ENCODE measurements at places on chromosomes 3 and 15. TPM values are rescaled to one million over a fixed set of nuclear protein-coding genes. Genes with fewer than 3 reads are reported as not detected.

DNA sequence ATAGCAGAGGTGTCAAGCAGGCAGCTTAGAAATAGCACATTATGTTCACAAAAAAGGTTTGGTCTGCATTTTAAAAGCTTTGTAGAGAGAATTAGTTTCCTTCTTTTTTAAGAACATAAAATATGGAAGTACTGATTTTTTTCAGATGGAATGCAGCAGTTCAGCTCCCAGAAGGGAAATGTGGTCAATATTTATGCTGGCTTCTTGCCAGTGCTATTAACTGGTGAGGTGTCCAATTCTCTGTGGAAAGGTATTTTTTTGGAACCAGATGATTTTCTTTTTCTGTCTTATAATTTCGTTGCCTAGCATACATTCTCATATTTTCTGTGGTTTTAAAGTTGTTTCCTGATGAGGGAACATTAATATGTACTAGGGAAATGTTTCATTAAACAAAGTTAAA, 211.4 kb upstream of the ZNF385D start:
- no peaks in the 10 kb centered on the region for H3K36me3 ChIP-seq
- DNase-seq: no peak
- no peaks in the 10 kb centered on the region for H3K4me1 ChIP-seq
- no peaks in the 10 kb centered on the region for H3K27me3 ChIP-seq
- no peak overlapping the region for H3K4me3 ChIP-seq

DNA sequence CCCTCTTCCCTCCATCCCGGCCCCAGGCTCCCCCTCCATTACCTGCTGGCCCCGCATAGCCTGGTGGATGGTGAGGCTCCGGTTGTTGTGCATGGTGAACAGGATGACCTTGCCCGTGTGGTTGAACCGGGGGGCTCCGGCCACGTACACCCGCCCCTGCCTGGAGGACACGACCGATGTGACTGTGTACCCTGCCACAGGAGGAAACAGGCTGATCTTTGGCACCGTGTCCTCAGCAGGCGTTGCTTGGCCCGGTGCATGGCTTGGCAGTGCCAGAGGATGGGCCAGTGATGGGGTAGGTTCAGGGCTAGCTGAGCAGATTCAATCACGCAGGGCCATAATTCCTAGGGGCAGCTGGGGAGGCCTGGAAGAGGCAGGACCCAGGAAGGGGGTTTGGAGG, 58.1 kb downstream of the FEM1B start:
- no peak overlapping the region for H3K27ac ChIP-seq
- no peak overlapping the region for H3K4me3 ChIP-seq
- H3K36me3 ChIP-seq: no peaks in the 10 kb centered on the region
- H3K27me3 ChIP-seq: no peaks in the 10 kb centered on the region
- H3K4me1 ChIP-seq: peaks cover 8% of the 10 kb centered on the region

DNA sequence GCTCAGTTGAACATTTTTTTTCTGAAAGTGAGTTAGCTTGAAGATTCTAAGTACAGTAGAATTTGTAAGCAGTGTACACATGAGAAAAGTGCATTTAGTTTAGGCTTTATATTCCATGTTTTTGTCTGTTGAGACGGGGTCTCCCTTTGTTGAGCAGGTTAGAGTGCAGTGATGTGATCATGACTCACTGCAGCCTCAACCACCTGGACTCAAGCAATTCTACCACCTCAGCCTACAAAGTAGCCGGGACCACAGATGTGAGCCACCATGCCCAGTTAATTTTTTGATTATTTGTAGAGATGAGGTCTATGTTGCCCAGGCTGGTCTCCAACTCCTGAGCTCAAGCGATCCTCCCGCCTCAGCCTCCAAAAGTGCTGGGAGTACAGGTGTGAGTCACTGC, 5.3 kb upstream of the CSNK1G1 start:
- no peak overlapping the region for H3K27ac ChIP-seq
- no peak overlapping the region for H3K4me3 ChIP-seq
- H3K36me3 ChIP-seq: no peaks in the 10 kb centered on the region
- peaks cover 4% of the 10 kb centered on the region for H3K4me1 ChIP-seq

DNA sequence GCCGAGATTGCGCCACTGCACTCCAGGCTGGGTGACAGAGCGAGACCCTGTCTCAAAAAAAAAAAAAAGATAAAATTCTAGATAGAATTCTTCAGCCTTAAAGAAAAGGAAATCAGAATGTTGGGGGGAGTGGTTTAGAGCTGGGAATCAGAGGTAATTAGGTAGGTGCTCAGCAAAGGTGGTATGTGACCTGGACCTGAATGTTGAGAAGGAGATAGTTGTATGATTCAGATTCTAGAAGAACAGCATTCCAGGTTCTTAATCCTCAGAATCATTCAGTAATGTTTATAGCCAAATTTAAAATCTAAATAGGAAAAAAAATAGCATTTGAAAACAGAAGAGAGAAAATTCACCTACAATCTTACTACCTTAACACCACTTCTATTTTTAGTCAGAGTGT, 71.3 kb upstream of the UBE2E1 start:
- H3K27me3 ChIP-seq: no peaks in the 10 kb centered on the region
- no peak overlapping the region for H3K4me3 ChIP-seq
- peaks cover 66% of the 10 kb centered on the region for H3K4me1 ChIP-seq
- DNase-seq: no peak

DNA sequence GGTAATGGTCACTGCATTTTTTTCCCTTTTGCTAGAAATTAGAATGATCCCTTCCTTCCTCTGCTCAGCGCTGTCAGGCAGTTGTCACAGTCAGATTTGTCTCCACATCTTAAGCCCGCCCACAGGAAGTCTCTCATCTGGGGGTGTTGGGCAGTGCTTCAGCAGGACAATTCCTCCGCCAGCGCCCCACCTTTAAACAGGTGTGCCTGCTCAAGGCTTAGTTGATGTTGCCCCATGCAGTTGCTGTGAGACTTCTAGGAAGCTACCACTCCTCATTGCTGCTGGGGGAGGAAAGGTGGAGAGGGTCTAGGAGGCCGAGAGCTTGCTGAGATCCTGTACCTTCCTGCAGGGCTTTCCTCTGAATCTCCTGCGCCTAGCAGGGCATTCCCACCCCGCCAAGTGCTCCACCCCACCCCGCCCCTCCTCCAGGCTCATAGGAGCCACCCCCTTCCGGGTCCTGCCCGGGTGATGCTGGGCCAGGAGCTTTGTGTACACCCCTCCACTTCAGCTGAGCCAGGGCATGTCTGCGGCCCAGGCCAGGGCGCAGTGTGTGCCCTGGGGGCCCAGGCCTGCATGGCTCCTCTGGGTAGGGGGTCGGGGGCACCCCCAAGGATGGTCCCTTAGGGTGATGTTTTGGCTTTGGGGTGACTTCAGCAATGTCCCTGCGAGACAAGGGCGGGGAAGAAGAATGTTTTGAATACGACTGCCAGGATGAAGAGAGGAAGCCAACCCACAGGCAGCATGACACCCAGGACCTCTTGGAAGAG, 68.7 kb downstream of the TRAK1 start:
- no peaks in the 10 kb centered on the region for H3K36me3 ChIP-seq
- DNase-seq: peak; percentile 59
- peaks cover 23% of the 10 kb centered on the region for H3K4me1 ChIP-seq

GRCh38 chr15:23436421-23436820, 10.6 kb downstream of the GOLGA6L2 start:
- H3K27ac ChIP-seq: no peak overlapping the region
- peaks cover 10% of the 10 kb centered on the region for H3K27me3 ChIP-seq
- no peak overlapping the region for H3K4me3 ChIP-seq
- no peak for DNase-seq
- no peaks in the 10 kb centered on the region for H3K36me3 ChIP-seq

GRCh38 chr3:69197922-69198530, 75.6 kb upstream of the LMOD3 start:
- peaks cover 10% of the 10 kb centered on the region for H3K4me1 ChIP-seq
- no peak for DNase-seq
- H3K36me3 ChIP-seq: no peaks in the 10 kb centered on the region
- H3K27me3 ChIP-seq: no peaks in the 10 kb centered on the region

DNA sequence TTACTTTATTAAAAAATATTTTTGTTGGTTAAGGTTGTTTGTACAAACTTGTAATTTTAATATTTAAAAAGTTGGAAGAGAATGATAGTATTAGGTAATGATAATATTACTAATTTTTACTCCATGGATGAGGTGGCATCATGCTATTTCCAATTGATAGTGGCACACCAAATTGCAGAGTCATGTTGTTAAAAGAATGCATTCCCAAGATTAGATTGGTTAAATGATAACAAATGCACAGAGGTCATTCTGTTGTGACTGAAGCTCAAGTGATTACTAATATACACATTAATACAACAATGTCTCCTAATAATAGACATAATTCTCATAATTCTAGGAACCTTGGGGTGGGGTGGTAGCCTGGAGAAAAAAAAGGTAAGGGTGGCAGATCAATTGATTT, 73.2 kb upstream of the ZBED2 start:
- no peak overlapping the region for H3K27ac ChIP-seq
- no peaks in the 10 kb centered on the region for H3K27me3 ChIP-seq
- no peaks in the 10 kb centered on the region for H3K36me3 ChIP-seq
- no peak for DNase-seq
- H3K4me1 ChIP-seq: peaks cover 39% of the 10 kb centered on the region

CLDN16 gene
- not detected for total RNA-seq

SERPINI2 gene
- 0.27 TPM for total RNA-seq

PPP2R3A gene
- total RNA-seq: 6.1 TPM
